C1 segment of cervical spinal cord (tissue), 14 donors: ENCODE measurements at places on chromosomes 13 and 19.

DNA sequence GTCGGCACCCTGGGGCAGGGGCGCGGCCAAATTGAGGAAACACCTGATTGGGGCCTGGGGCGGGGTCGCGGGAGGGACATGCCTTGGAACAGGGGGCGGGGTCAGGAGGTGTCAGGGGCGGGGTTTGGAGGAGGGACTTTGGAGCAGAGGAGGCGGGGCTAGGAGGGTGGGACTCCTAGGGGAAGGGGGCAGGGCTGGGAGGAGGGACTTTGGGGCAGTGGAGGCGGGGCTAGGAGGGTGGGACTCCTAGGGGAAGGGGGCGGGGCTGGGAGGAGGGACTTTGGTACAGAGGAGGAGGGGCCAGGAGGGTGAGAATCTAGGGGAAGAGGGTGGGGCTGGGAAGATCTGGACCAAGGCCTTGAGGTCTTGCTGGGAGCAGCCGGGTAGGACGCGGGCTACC lies 21.9 kb downstream of the GRIN2D start:
- DNase-seq: peak; percentile 11

DNA sequence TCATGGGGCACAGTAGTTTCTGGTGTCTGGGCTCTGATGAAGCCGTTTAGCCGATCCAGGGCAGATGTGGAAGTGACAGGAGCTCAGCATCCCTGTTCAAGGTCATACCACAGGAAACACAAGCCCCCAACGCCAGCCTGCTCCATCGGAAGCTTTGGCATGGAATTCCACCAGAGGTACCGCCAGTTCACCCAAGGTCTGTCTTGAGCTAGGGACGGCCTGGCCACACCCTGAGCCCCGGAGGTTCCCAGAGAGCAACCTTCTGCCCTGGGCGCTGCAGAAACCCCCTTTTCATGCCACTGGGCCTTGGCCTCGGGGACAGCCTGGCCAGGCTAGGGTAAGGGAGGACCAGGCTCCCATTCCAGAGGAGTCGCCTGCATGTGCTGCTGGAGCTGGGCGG lies 39.4 kb upstream of the TPM4 start:
- DNase-seq: no peak

DNA sequence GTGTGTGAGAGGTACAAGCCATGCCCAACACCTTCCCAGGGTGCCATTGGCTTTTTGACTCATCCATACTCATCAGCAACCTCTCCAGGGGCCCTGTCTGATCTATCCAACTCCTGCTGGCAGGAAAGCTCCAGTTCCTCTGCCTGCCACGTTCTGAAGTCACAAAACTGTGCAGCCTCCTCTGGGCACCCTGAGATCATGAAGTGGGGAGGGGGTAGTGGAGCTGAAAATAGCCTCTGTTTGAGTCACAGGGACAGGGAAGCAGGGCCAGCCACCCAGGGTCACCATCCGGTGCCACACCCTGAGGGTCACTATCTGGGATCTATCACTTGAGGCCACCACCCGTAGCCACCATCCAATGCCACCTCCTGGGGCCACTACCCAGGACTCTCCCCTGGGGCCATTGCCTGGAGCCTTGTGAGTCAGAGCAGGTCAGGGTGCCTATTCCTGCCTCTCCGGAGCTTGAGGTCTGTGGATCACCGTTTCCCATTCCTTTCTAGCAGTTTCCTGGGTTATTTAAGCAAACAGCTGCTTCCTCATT lies 172.1 kb downstream of the NUFIP1 start:
- DNase-seq: no peak

GRCh38 chr19:16893686-16893989 lies 4.8 kb downstream of the F2RL3 start:
- DNase-seq: no peak

GRCh38 chr13:56134524-56134923 lies 1006.2 kb upstream of the PRR20A start:
- no peak for DNase-seq

GRCh38 chr19:35742121-35742724 lies at the start of gene IGFLR1:
TSS of gene IGFLR1 (minus strand) at chr19:35742452. CDS start at chr19:35741180, 1,272 bp downstream.
- DNase-seq: peak; percentile 31

- no peak for DNase-seq
Observed at GRCh38 chr13:94567581-94567980, 28.4 kb downstream of the TGDS start.
